ENCODE measurements at places on chromosomes 7 and 10.

DNA sequence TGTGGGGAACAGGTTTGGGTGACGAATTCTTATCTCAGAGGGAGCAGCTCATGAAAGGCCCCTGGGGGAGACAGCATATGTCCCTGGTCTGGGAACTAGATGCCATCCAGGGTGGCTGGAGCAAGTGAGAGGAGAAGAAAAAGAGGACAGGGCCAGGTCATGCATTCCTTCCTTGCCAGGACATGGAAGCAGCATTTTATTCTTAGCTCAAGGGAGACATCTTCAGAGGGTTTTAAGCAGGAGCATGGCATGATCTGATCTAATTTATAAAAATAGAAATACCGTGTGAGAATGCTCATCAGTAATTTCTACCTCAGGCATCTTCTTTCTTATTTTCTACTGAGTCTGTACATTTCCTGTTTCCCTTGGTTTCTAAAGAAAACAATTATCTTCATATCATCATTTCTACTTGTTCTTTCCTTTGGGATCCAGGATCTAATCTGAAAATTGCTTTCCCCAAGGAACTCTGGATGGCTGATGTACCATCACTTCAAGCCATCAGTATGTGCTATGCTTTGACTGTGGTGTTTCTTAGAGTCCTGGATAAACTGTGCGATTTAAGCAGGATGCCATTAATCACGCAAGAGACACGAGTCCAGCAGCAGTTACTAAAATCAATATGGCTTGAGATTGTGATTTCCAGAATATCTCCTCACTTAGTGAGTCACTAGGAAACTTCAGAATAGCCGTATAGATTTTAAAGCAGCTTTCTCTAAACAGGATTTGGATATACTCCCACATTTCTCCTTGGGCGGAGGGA, 386.2 kb downstream of the GALNT17 start:
- DNase-seq, result no peak

- DNase-seq, result no peak
These were observed 76.5 kb downstream of the IMMP2L start for GRCh38 chr7:111485701-111486380.

DNA sequence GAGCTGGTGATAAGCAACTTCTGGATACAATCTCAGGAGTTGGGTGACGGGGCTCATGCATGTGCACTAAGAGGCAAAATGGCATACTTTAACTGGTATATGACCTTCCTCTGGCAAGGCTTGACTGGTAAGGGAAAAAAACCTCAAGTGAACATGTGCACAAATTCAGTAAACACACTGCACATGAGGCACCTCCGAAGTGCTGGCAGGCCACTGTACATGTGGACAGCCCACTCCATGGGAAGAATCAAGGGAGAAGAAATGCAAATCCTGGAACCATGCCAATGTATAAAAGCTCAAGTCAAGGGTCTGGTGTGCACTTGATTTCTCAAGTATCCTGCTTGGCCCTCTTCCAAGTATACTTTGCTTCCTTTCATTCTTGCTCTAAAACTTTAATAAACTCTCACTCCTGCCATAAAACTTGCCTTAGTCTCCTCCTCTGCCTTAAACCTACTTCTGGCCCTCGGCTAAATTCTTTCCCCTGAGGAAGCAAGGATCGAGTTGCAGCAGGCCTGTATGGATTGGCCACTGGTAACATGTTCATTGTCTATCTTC, 167.2 kb downstream of the RAMP3 start:
- no peak for DNase-seq

DNA sequence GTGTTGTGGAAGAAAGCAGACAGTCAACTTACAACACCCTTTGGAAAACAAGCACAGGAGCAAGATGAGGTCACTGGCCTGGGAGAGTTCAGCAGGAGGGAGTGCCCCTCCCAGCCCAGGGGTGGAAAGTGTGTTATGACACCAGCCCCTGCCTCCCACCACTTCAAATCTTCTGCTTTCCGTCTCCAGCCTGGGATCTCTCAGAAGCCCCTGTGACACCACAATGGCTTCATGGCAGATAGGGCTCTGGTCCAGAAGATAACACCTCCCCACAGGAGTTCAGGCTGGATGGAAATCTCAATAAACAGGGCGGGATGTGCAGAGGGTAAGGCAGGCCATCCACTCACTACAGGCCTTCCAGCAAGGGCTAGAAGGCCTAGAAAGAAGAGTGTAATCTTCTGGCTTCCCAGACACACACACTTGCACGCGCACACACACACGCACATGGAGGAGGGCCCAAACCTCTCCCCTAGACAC, 48.7 kb upstream of the ZMIZ1 start:
- no peak for DNase-seq

DNA sequence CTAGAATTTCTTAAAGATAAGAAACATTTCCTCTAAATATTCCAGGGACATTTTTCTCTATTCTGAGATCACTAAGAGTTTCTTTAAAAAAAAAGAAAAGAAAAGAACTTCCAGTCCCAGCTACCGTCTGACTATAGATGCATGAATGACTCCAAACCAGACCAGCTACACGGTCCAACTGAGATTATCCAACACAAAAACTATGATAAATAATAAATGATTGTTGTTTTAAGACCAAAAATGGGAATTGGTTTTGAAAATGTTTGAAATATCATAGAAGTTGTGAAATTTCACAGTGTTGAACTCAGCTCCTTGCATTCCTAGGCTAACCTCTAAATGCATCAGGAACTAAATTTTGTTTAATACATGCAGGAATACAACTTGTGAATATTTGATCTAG, 1619.6 kb upstream of the LRRTM3 start:
- no peak for DNase-seq

GRCh38 chr10:100713859-100714565, 31.4 kb upstream of the PAX2 start:
- no peak for DNase-seq

GRCh38 chr7:66604198-66604597, 24.5 kb upstream of the KCTD7 start:
- DNase-seq, result no peak

DNA sequence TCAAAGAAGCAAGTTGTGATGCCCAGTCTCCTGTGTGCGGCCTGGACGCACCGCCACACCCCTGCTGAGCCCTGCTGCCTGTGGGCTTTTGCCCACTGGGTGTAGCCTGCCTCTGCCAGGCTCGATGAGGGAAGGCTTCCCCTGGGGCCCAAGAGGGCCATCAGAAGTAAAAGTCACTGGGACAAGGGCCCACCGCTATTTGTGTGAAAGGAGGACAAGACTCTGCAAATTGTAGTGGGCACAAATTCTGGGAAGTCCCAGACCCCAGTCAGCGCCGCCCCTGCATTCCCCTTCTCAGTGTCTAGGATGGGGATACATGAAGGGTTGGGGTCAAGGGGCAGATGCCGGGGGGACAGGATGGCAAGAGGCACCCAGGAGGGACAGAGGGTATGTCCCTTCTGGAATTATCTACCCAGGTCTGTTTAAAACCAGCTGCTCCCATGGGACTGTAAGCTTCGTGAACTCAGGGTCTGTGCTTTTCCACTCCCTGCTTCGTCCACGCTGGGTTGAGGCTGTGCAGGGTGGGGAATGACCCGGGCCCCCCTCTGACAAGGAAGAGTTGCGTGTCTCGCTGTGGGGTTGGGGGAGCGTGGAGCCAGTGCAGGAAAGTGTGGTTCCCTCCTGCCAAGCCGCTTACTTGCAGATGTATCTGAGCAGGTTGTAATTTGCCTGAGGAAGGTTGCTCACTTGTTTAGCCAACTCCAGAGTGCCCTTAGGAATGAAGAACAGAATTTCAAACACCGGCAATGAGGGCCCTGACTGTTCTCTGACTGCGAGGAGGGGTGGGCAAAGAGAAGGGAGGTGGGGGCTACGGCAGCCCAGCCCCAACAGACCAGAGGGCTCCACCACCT, 147.2 kb downstream of the MAPK8 start:
- no peak for DNase-seq

GRCh38 chr7:33261585-33261984, 132.2 kb downstream of the BBS9 start:
- no peak for DNase-seq

GRCh38 chr7:156612930-156613329, 27.6 kb upstream of the RNF32 start:
- peak; percentile 38 for DNase-seq

DNA sequence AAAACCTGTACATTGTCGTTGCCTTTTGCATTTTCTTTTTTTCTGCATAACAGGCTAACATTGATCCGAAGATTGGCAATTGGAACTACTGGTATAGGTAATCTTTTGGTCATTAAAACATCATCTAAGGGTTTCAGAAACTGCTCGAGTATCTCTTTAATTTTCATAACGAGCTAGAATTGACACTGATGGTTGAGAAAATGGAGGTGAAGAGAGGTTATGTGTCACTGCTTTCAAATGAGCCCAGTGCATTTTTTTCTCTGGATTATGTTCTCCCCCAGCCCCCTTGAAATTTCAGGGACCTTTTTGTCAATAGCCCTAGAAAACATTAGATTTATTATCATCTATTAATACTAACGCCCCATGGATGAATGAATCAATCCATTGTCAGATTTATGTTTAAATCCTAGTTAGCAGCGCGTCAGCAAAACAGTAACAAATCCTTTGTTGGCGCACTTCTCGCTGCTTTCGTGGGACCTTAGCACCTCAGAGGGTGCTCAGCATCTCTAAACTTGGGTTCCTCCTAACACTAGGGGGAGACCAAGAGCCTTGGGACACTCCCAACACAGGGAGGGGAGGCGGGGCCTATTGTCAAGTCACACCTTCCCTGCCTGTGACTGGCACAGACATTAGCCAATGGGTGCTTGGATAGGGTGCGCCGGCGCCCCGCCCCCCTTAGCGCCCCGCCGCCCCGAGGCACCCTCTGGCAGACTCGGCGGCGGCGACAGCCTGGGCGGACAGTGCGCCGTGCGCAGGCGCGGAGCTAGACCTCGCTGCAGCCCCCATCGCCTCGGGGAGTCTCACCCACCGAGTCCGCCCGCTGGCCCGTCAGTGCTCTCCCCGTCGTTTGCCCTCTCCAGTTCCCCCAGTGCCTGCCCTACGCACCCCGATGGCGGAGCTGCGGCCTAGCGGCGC, at the start of gene SUFU:
SUFU (plus strand) TSS at position 709 of the 915 bp plus-strand sequence; CDS start at position 890, 181 bp downstream.
- DNase-seq, result peak; percentile 98

GRCh38 chr7:139075871-139076686, 33.4 kb downstream of the ZC3HAV1 start:
- no peak for DNase-seq

GRCh38 chr10:114083040-114083439, 39.4 kb downstream of the ADRB1 start:
- no peak for DNase-seq

- no peak for DNase-seq
These were observed 55.7 kb upstream of the OGDHL start for GRCh38 chr10:49817845-49818244.

DNA sequence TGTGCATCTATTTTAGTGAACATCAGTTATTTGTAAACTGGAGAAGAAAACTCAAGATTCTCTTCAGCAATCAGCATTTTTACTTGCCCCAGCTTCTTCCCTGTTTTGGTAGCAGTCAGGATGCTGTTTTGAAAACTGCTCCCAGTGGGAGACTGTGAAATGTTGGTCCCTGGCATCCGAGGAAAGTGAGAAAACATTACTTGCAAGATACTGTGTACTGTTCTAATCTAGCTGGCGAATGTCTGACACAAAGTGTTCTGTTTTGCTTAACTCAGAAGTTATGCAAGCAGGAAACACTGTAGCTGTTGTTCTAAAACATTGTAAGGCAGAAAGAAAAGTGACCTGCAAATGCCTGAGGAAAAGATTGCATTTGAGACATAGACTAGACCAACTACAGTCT, 171.8 kb upstream of the POM121L12 start:
- DNase-seq, result no peak

DNA sequence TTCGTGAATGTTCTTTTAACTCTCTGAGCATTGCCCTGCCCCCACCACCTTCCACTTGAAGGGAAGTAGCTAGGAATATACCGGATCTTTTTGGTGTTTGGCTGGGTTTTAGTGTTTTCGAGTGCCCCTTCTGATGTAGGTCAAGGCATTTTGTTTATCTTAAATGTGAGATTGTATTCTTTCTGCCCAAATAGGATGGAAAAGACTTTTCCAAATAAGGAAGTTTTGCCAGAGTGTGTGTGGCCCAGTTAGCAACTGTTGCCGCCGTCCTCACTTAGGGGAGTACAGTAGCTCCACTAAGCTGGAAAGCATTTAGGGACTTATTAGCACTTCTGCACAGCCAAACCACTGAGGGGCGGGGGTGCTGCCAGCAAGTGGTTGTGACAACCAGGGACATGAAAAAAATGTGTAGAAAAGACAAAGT, 29.8 kb upstream of the VCL start:
- DNase-seq, result no peak

GRCh38 chr10:105356626-105357025, 715.5 kb downstream of the SORCS3 start:
- DNase-seq, result no peak

- DNase-seq, result no peak
These were observed 2.2 kb downstream of the MEOX2 start for GRCh38 chr7:15684111-15684800.

DNA sequence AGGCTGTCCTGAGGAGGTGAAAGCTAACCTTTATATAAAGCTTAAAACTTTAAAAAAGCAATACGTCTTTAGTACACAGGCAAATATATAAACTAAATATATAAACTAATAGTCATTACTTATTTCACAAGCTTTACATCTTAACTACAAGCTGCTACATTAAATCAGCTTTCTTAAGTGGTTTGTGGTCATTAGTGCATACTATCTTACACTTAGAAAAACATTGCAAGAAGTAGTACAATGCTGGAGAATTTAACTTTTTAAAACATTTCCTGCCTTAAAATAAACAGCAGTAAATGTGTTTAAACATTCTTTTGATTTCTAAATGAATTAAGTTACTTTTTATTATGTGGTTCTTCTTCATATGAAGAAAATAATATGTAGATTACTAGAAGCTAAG, 36.3 kb downstream of the MET start:
- no peak for DNase-seq

DNA sequence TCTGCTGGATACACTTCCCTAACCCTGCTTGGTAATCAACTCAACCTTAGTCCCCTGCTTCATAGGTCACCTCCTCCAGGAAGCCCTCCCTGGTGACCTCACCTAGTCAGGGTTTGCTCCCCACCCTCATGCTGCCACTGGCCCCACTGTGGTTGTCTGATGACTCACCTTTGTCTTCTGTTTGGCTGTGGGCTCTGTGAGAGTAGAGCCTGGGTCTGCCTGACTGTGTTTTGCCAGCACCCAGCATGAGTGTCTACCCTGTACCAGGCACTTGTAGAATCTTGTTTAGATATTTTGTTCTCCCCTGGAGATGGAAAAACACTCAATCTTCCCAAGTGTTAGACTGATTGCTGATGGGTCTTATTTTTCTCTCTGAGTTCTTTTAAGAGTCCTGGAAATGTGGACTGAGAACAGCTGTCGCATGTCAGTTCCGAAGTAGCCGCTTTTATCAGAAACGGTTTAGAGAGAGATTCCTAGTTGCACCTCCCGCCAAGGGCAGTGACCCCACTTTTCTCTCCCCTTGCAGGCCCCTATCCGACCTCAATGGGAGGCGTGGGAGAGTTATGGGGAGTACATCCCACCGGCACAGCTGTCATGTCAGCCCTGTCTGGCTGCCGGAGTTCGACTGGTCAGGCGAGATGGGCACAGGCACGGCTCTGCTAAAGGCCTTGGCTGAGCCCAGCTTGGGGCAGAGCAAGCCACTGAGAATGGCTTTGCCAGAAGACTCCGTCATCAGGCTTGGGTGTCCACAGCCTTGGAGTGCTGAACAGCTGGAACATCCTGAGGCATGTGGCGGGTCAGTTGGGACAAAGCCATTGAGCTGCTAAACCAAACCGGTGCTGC, 134.3 kb downstream of the GRK5 start:
- DNase-seq, result peak; percentile 21
